Esophagus muscularis mucosa (tissue), 4 donors: ENCODE measurements at places on chromosomes 4 and X. TPM values are rescaled to one million over a fixed set of nuclear protein-coding genes. Genes with fewer than 3 reads are reported as not detected.
A peak's percentile ranks its signal among the peaks of the same experiment; 100 is the strongest.

- DNase-seq: no peak
- H3K27me3 ChIP-seq: no peaks in the 10 kb centered on the region
- H3K4me3 ChIP-seq: no peak overlapping the region
- H3K36me3 ChIP-seq: no peaks in the 10 kb centered on the region
Observed at GRCh38 chrX:16310326-16310725, 143.0 kb downstream of the MAGEB17 start.

DNA sequence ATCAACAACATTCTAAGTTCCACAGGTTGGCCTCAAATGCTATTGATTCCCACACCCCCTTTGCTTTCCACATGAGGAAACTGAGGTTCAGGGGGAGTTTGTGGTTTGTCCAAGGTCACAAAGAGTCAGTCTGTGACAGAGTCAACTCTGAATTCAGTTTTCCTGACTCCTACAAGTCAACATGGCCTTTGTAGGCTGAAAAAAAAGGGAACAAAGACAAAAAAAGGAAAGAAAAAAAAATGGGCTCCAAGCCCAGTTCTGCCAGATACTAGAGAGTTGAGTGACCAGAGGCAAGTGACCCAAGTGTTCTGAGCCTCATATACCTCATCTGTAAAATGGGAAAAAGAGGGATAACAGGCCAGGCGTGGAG is 16.5 kb upstream of the PIM2 start:
- H3K36me3 ChIP-seq: peaks cover 25% of the 10 kb centered on the region
- no peak overlapping the region for H3K27ac ChIP-seq
- DNase-seq: no peak
- H3K27me3 ChIP-seq: no peaks in the 10 kb centered on the region
- peaks cover 16% of the 10 kb centered on the region for H3K4me1 ChIP-seq

DNA sequence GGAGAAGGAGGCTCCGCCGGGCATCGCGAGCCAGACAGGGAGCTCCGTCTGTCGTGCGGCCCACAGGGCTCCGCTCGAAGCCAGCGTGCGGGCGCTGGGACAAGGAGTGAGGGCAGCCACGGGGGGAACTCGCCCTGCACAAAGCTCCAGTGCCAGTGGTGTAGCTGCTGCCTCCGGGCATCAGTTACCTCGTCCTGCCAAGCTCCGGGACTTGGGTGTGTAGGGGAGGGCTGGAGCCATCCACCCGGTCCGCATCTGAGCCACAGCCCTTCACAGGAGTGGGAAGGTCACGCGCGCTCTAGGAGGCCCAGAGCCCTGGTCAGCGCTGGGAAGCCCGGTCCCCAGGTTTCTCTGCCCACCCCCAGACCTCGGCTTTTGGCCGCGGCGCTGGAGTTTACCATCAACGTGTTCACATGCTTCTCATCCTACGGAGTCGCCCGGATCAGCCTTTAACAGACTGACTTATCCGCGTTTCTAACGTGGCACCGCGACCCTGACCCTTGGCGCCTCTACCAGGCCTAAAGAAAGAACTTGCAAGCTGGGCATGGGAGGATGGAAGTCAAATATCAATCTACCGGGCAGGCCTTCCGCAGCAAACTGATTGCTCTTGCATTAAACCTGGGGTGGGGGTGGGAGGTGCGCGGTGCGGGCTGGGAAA is 8.4 kb upstream of the PRDM8 start:
- H3K27ac ChIP-seq: no peak overlapping the region
- H3K4me3 ChIP-seq: no peak overlapping the region
- no peaks in the 10 kb centered on the region for H3K27me3 ChIP-seq
- peaks cover 52% of the 10 kb centered on the region for H3K4me1 ChIP-seq
- no peak for DNase-seq

- H3K4me3 ChIP-seq: no peak overlapping the region
- no peak overlapping the region for H3K27ac ChIP-seq
- no peaks in the 10 kb centered on the region for H3K36me3 ChIP-seq
- no peak for DNase-seq
- no peaks in the 10 kb centered on the region for H3K27me3 ChIP-seq
Observed at GRCh38 chr4:7392438-7393421, 42.0 kb downstream of the PSAPL1 start.

DNA sequence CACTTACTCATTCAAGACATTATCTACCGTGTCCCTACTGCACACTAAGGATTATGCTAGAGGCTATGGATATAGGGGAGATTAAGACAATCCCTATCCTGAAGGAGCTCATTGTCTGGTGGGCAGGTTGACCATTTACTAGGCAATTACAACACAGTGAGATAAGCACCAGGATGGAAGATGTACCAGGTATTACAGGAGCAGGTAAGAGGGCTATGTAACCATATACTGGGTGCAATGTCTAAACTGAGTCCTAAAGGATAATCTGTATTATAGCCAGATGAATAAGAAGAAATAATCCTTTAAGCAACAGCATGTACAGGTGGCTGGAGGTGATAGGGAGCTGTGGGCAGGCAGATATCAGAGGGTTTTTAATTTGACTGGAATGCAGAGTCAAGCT is 113.3 kb upstream of the TBC1D9 start:
- H3K27ac ChIP-seq: no peak overlapping the region
- H3K27me3 ChIP-seq: no peaks in the 10 kb centered on the region
- peaks cover 9% of the 10 kb centered on the region for H3K36me3 ChIP-seq
- H3K4me1 ChIP-seq: peaks cover 15% of the 10 kb centered on the region
- peak; percentile 47 for DNase-seq
- no peak overlapping the region for H3K4me3 ChIP-seq

- H3K4me3 ChIP-seq: peak within 1 kb of the TSS; percentile 64
- DNase-seq: no peak
- H3K27ac ChIP-seq: peak within 1 kb of the TSS; percentile 81
- peaks cover 15% of the 10 kb centered on the region for H3K4me1 ChIP-seq
- no peaks in the 10 kb centered on the region for H3K36me3 ChIP-seq
Observed at GRCh38 chr4:36244257-36245082, at the start of gene ARAP2. Gene ARAP2 (minus strand): TSS chr4:36244514. CDS start chr4:36229486, 15,028 bp downstream.

Gene IL2RG
- 2.4 TPM for total RNA-seq

Gene LAS1L
- 23.1 TPM for total RNA-seq
